ENCODE measurements at places on chromosomes 16 and 17. TPM values are rescaled to one million over a fixed set of nuclear protein-coding genes. Genes with fewer than 3 reads are reported as not detected.

The TP53TG3 gene
- not detected for total RNA-seq

GRCh38 chr17:28712032-28712704, 480 bp upstream of the PROCA1 start:
- peak; percentile 21 for DNase-seq

GRCh38 chr17:30579610-30580315, 102.6 kb downstream of the GOSR1 start:
- DNase-seq = no peak

The ACSM3 gene
- total RNA-seq = 31.5 TPM

- no peak for DNase-seq
Measured at GRCh38 chr16:49706620-49707355, 149.1 kb downstream of the ZNF423 start.

DNA sequence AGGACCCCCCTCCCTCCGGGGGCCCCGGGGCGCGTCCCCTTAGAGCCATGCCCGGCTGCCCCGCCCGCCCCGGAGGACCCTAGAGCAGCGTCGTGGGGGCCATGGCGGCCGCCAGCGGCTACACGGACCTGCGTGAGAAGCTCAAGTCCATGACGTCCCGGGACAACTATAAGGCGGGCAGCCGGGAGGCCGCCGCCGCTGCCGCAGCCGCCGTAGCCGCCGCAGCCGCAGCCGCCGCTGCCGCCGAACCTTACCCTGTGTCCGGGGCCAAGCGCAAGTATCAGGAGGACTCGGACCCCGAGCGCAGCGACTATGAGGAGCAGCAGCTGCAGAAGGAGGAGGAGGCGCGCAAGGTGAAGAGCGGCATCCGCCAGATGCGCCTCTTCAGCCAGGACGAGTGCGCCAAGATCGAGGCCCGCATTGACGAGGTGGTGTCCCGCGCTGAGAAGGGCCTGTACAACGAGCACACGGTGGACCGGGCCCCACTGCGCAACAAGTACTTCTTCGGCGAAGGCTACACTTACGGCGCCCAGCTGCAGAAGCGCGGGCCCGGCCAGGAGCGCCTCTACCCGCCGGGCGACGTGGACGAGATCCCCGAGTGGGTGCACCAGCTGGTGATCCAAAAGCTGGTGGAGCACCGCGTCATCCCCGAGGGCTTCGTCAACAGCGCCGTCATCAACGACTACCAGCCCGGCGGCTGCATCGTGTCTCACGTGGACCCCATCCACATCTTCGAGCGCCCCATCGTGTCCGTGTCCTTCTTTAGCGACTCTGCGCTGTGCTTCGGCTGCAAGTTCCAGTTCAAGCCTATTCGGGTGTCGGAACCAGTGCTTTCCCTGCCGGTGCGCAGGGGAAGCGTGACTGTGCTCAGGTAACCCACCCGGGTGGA, 759 bp downstream of the ALKBH5 start:
- DNase-seq = peak; percentile 79

The CDH11 gene
- 44.9 TPM for total RNA-seq

DNA sequence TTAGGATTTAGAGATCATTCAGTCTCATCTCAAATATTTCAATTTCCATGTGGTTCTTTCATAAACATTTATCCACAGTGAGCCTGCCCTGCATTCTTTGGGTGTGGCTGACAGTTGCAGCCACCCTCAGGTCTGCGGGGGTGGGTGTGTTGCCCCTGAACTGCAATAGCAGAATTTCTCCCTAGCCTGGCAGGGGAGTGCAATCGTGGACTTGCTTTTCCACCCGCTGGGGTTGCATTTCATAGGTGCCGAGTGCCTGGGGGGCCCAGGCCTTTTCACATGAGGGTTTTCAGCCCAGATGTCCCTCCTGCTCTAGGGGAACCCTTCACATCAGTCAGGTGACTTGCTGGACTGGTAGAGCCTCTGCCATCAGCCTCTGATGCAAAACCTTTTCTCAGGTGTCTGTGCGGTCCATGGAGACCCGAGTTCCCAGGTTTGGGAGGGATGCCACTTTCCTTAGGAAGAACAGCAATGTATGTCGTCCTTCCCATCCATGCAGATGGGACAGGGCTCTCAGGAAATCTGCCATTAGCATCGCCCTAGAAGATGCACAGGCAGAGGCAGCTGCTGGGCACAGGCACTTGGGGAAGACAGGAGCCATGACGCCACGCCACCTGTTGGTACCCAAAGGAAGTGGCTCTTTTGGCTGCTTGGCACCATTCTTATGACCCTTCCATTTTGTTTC, 2.4 kb upstream of the USP36 start:
- DNase-seq = peak; percentile 29

The SPATA22 gene
- total RNA-seq = 0.31 TPM

- DNase-seq = peak; percentile 73
Measured at GRCh38 chr17:78716814-78717393, 65.2 kb downstream of the CYTH1 start.

GRCh38 chr17:29618272-29619065, 4.2 kb downstream of the CORO6 start:
- DNase-seq = no peak

DNA sequence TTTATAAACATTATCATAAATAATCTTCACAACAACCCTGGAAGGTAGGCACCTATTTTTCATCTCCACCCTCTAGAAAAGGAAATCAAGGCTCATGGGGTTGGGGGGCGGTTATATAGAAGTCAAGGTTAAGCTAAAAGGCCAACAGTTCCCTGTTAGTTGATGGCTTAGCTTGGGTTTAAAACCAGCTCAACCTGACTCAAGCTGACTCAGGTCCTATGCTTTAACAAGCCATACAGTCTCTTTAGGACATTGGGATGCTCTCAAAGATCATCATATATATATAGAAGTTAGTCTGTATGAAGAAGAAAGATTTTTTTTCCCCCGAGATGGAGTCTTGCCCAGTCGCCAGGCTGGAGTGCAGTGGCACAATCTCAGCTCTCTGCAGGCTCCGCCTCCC, 44.8 kb upstream of the MED13 start:
- no peak for DNase-seq

- DNase-seq = peak; percentile 82
Measured at GRCh38 chr16:83898463-83899271, at the start of gene MLYCD. MLYCD (plus strand) TSS chr16:83899115; CDS start chr16:83899145, 30 bp downstream.

DNA sequence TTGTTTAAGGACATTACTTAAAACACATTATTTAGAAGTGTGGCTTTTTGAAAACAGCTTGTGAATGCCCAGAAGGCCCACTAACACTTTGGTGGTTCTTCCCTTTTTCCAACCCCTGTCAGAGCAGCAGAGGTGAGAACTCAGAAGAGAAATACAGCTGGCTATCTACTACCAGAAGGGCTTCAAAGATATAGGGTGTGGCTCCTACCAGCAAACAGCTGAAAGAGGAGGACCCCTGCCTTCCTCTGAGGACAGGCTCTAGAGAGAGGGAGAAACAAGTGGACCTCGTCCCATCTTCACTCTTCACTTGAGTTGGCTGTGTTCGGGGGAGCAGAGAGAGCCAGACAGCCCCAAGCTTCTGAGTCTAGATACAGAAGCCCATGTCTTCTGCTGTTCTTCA, 6.9 kb upstream of the RAPGEFL1 start:
- DNase-seq = no peak

The USP31 gene
- total RNA-seq = 19.7 TPM
